ENCODE measurements at places on chromosomes 4 and X.

DNA sequence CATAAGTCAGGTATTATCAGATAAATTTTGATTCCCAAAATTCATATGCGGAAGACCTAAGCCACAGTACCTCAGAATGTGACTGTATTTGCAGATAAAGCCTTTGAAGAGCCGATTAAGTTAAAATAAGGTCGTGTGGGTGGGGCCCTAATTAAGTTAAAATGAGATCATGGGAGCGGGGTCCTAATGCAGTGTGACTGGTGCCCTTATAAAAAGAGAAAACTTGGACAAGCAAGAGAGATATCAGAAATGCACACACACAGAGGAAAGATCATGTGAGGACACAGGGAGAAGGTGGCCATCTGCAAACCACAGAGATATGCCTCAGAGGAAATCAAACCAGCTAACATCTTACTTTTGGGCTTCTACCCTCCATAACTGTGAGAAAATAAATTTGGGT is 236.1 kb downstream of the FBXO8 start:
- no peak for DNase-seq

- DNase-seq: no peak
These were observed 15.4 kb downstream of the FAM9C start for GRCh38 chrX:13028871-13029636.

GRCh38 chrX:115900425-115900824 is 270.1 kb upstream of the AGTR2 start:
- no peak for DNase-seq

- DNase-seq: no peak
These were observed 76.6 kb downstream of the HTRA3 start for GRCh38 chr4:8345946-8346814.

- no peak for DNase-seq
These were observed 198.4 kb upstream of the SFRP2 start for GRCh38 chr4:153987291-153987690.

GRCh38 chrX:33086886-33087285 is 124.5 kb downstream of the DMD start:
- no peak for DNase-seq

DNA sequence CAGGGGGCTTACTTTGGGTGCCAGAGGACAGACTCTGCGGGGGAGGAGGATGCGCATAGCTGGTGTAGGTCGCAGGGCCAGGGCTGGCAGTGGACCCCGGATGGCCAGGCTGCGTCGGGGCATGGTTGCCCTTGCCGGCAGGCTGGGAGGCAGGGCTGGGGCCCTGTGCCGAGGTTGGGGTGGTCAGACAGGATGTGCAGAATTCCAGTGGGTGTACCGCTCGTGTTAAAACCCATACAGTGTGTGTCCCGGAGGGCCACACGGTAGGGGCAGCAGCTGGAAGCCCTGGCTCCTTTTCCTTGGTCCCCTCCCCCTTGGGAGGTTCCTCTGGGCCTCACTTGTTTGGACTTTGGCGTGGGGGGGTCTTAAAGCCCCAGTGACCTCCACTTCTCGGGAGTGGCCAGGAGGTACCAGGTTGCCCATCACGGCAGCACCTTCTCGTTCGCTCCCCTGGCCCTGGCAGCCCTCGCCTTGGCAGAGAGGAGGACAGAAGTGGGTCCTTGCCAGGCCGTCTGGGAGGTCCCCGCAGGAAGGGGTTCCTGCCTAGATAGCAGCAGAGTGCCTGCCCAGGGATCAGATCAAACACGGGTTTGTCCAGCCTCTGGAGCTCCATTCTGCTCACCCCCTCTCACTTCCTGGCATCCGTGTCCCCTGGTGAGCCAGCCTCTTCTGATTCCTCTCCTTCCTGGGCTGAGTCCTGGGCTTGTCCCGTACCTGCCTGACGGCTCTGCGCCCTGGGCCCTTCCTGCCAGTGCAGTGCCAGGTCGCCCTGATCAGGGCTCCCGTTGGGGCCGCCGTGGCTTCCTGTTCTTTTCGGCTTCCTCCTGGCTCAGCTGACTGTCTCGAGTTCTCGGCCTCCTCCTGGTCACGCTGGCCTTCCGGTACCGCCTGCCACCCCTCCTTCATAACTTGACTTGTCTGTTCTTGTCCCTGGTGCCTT is 56.7 kb upstream of the HGFAC start:
- DNase-seq: no peak

- no peak for DNase-seq
These were observed 11.5 kb upstream of the TMEM31 start for GRCh38 chrX:103699243-103699642.

DNA sequence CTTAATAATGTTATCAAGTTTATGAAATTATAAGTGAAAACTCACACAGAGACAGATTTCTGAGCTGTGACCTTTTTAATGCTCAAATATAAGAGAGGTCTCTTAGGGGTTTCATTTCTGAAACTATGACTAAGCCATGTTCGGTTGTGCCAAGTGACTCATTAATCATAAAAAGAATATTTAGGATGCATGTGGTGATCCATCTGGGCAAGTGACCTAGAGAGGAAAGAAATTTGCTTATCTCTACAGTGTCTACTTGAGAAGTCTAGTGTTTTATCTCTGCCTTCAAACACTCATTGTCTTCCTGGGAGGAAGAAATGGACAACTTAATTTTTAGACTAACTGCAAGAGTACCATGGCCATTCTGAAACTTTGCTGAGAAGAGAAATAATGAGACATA is 545.3 kb upstream of the GRID2 start:
- DNase-seq: no peak

DNA sequence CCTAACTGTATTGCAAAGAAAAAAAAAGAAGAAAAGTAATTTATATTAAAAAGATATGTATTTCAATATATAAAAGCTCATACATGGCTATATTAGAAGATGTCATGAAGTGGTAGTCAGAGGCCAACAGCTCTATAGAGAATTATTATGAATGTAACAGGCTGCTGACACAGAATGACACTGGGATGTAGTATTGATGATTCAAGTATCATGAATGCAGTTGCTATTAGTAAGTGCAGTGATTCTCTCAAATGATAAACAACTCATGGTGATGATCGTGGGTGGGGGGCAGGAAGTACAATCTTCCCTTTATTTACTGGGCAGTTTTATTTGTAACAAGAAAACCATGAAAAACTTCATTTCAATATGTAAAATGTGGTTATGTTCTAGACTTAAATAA is 124.6 kb downstream of the COL4A6 start:
- no peak for DNase-seq

DNA sequence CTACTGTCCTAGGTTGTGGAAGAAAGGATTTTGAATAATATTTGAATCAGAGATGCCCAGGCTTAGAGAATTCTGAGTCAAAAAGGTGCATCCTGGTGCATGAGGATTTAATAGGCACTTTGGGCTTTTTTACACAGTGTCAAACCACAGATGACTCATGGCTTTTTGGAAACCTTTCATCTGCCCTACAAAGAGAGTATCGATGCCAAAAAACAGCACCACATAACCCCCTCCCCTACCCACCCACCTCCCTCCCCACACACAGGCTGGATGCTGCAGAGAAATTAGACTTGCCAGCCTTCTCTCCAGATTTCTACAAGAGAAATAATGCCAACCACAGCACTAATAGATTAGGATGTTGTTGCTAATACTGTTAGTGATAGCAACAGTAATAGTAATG is 779.3 kb downstream of the NLGN4X start:
- no peak for DNase-seq

DNA sequence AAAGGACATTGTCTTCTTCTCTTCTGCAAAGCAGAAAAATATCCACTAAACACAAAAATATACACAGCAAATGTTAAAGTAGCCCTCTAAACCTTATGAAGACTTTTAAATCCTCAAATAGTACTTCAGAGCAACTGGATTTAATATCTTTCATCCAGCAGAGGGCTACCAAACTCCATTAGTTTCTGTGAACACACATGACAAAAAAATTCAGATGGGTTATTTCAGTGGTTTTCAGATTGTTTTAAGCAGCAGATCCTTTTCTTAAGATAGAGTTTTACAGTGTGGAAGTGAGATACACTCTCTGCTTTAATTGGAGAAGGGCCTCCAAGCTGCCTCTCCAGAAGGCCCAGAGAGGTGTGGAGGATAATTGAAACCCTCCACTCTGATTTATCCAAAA is 56.7 kb downstream of the ANK2 start:
- no peak for DNase-seq

GRCh38 chr4:123892368-123892976 is 495.9 kb downstream of the SPRY1 start:
- no peak for DNase-seq

DNA sequence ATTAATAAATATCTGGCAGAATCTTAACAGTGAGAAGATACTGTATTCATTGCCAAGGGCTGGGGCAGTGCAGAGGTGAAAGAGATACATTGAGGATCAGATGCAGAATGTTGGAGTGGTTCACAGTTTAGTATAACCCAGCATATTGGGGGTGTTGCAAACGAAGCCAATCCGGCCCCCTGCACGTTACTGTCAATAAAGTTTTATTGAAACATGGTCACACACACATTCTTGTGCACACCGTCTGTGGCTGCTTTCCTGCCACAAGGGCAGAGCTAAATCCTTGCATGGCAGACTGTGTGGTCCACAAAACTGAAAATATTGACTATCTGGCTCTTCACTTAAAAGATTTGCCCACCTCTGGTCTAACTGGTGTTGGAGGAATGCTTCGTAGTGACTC is 119.7 kb downstream of the SHOX start:
- no peak for DNase-seq

DNA sequence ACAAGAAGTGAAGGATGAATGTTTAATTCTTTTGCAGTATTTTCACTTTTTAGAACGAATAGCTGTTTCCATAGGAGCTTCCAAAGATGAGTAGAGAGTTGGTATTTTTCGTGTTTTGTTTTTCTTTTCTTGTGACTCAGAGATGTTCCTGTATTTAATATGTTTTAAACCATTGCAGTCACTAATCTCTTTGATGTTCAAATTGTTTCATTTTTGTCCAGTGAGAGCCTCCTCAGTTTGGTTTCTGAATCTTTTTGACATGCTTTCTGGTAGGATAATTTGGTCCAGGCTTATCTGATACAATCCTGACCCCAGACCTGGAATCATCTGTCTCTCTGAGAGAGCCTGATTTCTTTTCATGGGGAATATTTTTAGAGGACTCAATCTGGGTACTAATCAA is 41.6 kb downstream of the BEX3 start:
- no peak for DNase-seq

DNA sequence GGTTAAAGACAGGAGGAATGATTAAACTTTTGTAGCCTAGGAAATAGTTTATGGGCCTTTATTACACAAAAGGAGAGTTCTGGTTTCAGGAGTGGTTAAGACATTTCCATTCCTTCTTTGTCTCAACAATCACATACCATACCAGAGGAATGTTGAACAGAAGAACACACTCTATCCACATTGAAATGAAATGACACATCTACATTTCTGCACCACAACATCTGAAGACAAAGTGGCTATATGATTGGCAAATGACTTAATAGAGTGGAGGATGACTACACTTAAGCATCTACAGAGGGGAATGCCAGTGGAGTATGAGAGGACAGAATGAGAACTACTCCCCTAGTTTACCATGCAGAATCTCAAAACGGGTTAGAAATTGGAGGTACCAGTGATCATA is 8.0 kb downstream of the CYP2U1 start:
- no peak for DNase-seq

- DNase-seq: no peak
These were observed 62.1 kb downstream of the DCX start for GRCh38 chrX:111349934-111350333.

GRCh38 chr4:75142382-75142781 is 209.5 kb downstream of the PARM1 start:
- no peak for DNase-seq

DNA sequence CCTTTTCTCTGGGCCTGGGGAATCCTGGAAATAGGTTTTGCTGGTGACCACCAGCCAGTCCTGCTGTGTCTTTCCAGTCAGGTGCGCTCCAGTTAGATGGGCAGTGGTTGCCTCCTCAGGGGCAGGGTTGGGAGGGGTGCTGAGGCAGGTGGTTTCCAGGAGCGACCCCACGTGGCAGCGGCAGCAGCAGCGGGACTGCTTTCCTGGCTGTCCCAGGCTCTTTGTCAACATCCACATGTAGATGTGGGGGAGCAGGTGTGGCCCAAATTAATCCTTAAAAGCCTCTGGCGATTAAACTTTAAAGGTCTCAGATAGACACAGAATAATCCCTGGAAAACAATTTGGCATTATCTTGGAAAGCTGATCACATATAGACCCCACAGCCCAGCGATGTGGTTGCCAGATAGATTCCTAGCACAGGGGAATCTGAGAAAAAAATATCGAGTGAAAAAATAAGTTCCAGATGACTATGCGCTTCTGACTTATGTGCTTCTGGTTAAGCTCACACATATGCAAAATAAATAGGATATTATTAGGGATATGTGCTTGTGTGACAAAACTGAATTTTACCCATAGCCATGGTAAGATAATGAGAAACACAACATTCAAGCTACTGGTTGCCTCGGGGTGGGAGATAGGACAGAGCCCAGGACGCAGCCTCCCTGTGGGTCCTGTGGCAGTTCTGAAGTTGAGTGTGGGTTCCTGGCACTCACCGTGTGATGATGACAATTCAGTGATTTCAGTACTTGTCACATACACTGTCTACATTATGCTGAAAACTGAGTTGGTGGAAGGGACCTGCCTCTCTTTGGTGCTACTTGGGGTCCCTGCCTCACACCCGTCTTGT is 336.4 kb downstream of the ARHGAP10 start:
- DNase-seq: no peak

DNA sequence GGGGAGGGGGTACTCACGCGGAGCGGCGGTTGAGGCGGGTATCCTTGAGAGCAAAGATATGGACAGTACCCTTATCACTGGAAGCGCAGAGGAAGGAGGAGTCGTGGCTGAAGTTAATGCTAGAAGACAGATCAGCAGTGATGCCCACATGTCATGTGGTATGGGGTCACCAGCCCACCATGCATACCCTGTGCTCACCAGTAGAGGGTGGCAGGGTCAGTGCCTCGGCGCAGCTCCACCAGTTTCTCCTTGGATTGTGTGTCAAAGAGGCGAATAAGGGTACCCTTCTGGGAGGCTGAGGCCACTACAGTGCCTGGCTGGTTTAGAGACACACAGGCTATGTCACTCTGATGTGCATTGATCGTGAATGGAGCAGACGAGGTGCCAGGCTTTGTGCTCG is 1.5 kb upstream of the PRAF2 start:
- DNase-seq: no peak

DNA sequence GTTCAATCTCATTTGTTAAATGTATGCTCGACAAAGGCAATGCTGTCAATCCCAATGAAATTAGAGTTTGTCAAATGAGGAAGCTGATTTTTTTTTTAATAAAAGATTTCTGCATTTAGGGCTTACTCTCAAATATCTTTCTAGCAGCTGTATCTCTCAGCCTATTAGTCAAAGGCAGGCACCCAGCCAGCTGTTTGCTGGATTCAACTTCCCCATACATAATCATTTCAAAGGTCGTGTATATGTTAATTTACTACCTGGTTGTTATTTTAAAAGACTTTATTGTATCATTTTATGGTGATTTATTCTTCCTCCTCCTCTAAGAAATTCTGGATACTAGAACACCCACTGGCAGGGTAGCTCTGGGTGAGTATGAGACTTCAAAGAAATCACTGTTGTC is 27.1 kb downstream of the RAI2 start:
- no peak for DNase-seq

Measured in activated T-helper 1 cell treated with anti-CD3 and anti-CD28 coated beads, Interleukin-2, amount 50 U/mL, for 16 hours (primary cell).